ENCODE measurements at places on chromosomes 11 and 22.

DNA sequence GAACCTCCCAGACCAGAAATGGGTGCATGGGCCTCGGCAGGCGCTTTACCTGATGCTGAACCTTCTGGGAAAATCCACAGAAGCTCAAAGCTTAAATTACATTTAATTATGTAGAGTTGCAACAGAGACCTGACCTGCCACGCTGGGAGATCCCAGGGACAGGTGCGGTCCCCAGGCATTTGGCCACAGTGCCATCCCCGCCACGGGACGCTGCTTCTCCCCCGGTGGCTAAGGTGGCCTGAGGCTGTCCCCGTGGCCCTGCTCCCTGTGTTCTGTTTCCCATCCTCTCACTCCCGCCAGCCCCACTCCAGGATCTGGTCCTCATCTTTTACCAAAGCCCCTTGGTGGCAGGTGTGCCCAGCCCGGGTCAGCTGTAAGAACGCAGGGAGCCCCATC is 39.6 kb downstream of the GRAMD4 start:
- no peak for DNase-seq

- DNase-seq, result no peak
Measured at GRCh38 chr11:95778699-95779098, 10.9 kb downstream of the FAM76B start.

- no peak for DNase-seq
Measured at GRCh38 chr11:93729129-93729616, 12.1 kb downstream of the TAF1D start.

DNA sequence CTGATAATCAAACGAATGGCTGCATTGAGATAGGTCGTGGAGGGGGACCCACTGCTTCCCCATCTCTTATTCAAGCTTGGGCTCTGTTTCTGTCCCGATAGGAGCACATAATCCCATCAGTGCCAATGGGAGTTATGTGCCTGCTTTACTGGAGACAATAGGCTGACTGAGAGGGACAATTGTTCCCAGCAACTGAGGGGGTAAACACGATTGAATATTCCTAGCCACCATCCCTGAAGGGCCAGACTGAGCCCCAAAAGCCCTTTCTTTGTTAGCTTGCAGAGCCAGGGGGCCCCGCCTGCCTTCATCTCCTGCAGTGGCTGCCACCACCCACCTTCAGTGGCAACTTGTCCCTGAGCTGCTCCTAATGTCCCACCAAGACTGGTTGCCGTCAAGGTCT is 172.8 kb upstream of the NAV2 start:
- no peak for DNase-seq

DNA sequence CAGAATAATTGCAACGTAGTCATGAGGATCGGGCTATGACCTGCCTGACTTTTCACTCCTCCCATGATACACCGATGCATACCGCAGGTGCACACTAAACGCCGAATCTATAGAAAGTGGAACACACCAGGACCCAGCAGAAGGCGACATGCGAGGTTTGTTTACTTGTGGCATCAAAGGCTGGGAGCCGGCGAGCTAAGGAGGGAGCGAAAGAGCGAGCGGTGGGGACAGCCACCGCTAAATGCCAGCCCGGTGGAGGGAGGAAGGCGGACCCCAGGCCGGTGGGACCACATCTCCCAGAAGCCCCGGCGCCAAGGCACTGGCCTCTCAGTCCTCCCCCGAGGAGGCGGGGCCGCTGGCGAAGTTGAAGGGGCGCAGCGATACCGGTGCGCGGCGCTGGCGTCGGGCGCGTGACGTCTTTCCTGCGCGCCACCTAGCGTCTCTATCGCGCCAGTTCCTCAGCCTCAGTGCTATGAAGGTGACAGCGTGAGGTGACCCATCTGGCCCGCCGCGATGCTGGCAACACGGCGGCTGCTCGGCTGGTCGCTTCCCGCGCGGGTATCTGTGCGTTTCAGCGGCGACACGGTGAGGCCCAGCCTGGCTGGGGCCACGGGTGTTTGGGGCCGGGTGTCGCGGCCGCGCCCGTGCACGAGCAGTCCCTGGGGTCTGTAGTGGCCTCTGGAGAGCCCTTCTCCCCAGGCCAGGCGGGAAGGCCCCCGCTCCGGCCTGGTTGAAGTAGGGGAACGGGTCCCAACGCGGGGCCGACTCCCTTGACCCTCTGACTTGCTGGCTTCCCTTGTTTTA is at the start of gene NDUFV1:
NDUFV1 (plus strand) TSS at position 445 of the 804 bp plus-strand sequence; CDS start at position 514, 69 bp downstream.
- DNase-seq, result peak; percentile 95

DNA sequence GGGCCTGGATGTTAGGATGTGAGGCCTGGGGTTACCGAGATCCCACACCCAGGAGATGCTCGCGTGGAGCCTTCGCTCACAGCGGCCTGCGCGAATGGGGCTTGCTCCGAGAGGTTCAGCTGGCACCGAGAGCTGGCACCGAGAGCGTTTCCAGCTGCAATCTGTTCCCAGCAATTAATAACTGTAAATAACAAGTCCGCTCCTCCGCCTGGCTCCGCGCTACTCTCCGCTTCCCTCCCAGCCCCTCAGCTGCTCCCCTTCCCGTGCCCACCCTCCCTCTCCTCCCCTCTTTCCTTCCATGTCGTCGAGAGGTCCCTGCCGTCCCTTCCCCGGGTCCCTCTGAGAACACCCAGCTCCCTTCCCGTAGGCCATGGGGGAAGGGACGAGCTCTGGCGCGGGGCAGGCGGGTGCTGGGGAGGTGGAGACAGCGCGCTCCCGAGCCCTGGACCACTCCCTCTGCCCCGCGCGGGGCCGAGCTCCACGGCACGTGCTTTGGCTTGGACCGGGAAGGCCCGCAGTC is 110.8 kb downstream of the WNT7B start:
- DNase-seq, result no peak

DNA sequence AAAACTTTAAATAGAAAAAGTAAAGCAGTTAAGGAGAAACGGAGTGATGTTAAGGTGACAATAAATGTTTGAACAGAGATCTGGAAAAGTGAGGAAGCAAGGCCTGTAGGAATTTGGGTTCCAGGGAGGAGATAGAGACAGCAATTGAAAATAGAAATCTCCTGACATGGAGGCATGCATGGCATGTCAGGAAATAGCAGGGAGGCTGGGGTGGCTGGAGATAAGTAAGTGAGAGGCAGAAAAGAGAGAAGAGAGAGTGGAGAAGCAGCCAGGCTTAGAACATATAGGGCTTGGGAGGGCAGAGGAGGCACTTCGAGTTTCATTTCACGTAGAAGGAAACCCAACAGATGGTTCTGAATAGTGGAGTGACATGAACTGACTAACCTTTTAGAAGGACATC is 185.5 kb downstream of the LRRC4C start:
- DNase-seq, result no peak

GRCh38 chr11:68688881-68689280 is 4.5 kb downstream of the GAL start:
- no peak for DNase-seq

DNA sequence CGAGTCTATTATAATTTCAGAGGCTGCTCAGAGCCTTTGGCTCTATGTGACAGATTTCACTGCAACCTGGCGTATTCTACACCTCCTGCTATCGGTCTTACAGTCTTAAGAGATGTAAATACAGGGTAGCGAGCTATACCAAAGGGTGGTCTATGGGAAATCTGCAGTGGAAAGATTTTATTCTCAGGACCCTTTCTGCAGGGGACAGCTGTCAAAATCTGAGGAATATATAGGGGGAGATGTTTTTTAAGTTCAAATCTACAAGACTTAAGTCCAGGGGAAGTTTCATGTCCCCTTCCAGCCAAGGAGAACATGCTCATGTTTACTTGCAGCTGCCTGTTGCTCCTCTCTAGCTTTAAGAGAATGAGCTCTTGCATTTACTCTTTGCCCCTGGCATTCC is 62.7 kb downstream of the MICAL2 start:
- no peak for DNase-seq

DNA sequence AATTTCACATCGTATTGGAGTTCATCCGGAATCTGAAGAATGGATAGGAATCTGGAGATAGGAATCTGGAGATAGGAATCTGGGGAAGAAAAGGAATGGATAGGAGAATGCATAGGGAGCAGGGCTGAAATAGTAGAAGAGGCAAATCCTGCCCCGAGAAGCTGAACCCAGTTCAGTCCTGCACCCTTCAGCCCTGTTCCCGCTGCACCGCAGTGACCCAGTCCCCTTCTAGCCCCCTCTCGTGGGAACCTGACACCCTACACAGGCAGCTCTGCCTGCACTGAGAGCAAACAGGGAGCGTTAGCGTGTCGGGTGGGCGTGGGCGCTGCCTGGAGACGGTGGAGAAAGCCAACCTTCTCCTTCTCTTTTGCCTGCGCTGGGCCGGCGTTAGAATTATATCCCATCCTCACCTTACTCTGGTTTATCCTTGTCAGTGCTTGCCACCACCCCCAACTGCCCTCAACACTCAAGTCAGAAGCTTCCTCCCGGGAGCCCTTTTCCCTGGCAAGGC is 1.0 kb upstream of the CCKBR start:
- DNase-seq, result no peak

DNA sequence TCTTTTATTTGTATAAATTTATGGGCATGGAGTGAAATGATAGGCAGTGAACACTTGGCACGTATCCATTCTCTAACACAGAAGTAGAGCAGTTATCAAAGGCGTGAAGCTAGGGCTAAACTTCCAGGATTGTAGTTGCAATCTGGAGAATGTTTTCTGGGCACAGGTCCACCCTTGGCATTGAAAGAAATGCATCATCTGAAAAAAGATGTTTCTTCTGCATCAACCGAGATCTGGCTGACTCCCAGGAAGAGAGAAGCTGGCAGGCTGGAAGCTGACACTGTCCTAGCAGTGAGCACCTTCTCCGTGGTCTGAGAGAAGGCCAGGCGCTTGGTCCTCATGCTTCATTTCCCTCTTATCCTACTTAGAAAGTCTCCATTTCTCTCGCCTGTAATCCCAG is 600.0 kb downstream of the BRD1 start:
- DNase-seq, result no peak

DNA sequence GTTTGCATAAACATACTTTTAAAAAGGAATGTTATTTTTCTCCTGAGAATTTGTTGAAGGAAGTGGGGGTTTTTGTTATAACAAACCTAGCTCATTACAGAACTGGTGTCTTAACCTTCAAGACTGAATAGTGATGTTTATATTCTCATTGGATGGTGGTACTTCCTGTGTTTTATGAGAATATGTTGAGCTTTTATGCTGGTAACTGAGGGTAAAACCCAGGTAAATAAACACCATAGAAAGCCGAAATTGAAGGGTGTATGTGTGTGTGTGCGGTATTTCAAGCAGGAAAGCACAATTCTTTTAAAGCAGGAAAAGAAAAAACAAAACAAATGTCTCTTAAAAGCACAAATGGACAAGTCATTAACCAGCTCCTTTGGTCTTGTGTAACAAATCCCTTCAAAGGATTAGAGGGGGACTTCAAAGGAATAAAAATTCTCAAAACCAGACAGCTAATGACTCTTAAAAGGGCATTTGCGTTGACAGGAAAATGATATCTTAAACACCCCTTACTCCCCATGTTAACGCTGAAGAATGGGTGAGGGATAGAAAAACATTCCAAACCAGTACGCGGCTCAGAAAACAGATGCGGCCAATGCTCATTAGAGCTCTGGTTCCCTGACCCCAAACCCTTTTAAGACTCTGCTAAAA is 23.8 kb downstream of the LMO2 start:
- DNase-seq, result no peak

DNA sequence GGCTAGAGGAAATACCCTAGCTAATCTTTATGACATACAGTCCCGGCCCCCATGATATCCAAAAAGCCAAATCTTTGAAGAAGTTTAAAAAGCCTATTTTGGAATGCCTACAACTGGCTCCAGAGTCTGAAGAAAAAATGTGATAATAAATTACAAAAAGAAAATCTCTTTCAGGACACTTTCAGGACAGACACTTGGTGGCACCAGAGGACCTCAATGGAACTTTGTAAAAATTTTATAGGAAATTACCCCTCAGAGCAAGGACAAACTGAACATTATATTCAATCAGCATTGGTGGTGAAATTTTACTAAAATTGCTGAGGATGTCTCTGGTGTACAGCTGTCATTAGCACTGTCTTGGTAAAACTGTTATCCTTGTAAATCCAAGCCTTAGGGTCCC is 81.0 kb downstream of the CCDC73 start:
- no peak for DNase-seq

DNA sequence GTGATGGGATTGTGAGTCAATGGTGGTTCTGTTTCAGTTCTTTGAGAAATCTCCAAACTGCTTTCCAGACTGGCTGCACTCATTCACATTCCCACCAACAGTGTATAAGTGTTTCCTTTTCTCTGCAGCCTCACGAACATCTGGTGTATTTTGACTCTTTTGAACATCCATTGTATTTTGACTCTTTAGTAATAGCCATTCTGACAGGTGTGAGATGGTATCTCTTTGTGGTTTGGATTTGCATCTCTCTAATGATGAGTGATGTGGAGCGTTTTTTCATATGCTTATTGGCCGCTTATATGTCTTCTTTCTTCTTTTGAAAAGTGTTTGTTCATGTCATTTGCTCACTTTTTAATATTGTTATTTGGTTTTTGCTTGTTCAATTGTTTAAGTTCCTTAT is 19.4 kb downstream of the NELL1 start:
- DNase-seq, result no peak

DNA sequence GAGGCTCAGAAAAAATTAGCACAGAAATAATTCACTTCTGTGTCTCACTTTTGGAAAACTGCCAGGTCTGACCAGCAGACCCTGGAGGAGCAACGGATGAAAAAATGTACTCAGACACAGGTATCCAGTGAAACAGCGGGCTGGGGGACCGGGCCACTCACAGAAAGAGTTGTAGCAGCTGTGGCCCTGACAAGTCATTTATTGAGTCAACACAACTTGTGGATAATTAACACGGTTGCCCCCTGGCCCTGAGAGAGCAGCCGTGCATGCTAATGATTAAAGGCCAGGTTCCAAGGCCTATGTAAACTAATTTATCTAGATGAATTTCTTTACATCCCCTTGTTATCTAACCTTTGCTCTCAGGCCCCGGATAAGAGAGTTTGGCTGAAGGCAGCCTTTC is 131.3 kb downstream of the AASDHPPT start:
- no peak for DNase-seq

DNA sequence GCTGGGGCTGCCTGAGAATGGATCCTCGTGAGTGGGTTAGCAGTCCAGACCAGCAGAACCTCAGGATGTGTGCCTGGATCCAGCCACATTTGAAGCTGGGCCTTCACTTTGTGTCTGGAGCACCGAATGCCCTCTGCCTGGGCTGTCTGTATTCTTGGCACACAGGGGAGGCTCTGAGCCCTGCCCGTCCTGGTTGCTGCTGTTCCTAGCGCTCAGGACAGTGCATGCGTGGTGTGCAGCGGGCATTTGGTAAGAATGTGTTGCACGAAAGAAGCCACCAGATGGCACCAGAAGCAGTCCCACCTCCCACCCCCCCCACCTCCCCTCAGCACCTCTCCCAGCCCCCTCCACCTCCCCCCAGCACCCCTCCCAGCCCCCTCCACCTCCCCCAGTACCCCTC is 4.1 kb upstream of the MAPK11 start:
- no peak for DNase-seq

DNA sequence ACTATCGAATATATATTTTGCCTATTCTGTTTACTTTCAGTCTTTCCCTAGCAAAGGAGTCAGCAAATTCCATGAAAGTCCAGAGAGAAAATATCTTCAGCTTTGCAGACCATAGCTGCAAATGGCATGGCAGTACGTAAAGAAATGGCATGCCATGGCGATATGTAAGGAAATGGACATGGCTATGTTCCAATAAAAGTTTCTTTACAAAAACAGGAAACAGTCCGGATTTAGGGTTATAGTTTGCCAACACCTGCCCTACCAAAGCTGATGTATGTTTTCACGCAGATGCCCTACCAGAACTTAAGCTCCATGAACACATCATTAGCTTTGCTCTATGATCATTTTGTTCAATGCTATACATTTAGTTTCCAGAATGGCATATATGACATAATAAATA is 19.5 kb downstream of the KIAA0930 start:
- DNase-seq, result no peak

- no peak for DNase-seq
Measured at GRCh38 chr11:94925422-94926270, 47.7 kb downstream of the CWC15 start.

All from activated CD8-positive, alpha-beta memory T cell treated with anti-CD3 and anti-CD28 coated beads for 1 hour (primary cell).